Fibroblast of skin of back (primary cell): ENCODE measurements at places on chromosomes 7 and 10.

GRCh38 chr7:99953649-99954048, 22.2 kb downstream of the AZGP1 start:
- peak; percentile 6 for DNase-seq

DNA sequence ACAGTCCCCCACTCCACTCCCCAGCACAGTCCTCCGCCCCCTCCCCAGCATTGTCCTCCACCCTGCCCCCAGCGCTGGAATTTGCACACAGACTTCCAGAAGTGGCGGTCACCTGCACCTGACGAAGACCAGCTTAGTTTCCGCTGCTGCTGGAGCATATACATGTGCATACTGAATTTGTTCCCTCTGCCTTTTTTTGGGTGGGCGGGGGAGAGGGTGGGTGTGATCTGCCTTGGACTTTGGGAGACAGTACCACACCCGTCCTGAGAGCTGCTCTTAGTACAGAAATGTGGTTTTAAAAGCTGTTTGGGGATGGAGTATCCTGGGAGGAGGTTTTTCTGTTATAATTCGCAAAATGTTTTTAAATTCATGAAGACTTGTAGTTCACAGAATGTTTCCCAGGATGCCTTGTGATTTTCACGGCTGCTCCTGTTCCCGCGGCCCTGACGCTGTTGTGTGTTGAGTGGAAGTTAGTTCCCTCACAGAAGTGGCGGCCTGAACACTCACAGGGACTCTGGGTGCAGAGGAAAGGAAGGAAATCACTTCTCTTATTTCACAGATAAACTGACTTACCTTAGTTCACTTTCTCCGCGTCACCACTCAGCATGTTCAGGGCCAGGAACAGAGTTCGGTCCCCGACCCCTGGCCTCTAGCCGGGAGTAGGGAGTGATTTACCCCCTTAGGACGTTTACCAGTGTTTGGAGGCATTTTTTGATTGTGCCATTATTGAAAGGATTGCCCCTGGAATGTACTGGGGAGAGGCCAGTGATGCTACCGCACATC, 18.6 kb downstream of the PFKP start:
- DNase-seq: no peak

GRCh38 chr10:74851831-74852230, 25.4 kb downstream of the KAT6B start:
- no peak for DNase-seq

- DNase-seq: no peak
Observed at GRCh38 chr10:49474901-49475300, 64.0 kb downstream of the ERCC6 start.

DNA sequence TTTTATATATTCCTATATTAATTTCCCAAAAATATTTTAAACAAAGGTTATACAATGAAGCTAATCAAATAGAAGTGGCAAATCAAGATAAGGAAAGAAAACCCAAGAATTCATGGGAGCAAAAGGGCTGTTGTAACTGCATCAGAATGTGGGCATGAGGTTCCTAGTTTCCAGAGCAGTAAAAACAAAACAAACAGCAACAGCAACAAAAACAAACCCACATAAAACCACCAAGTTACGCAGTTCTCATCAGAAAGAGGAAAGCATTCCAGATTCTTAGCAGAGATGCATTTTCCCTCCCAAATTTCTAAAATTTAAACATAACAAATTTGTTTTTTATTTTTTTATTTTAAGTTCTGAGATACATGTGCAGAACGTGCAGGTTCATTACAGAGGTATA, 34.8 kb upstream of the MSMB start:
- no peak for DNase-seq

- no peak for DNase-seq
Observed at GRCh38 chr7:132028144-132028920, 471.9 kb upstream of the PODXL start.

GRCh38 chr10:21920633-21921032, 82.9 kb downstream of the DNAJC1 start:
- DNase-seq: no peak

DNA sequence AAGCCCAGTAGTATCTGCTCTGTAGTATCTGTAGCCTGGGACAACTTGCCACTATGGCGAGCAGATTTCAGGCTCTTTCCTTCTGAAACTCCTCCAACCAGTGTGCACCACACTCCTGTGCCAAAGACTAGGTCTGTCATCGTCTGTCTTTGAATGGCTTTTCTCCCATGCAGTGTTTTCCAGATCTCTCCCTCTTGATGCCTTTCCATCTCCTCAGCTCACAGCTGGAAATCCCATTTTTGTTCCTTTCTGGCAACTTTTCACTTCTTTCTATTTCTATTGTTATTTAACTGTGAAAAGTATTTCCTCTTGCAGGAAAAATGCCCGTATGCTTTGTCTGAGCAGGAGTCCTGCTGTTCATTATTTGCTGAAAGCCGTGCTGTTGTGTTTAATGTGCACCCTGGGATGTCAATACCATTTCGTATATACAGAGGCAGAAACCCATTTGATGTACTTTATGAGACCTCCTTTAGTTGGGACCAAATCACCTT, 373.7 kb downstream of the PHTF2 start:
- no peak for DNase-seq

DNA sequence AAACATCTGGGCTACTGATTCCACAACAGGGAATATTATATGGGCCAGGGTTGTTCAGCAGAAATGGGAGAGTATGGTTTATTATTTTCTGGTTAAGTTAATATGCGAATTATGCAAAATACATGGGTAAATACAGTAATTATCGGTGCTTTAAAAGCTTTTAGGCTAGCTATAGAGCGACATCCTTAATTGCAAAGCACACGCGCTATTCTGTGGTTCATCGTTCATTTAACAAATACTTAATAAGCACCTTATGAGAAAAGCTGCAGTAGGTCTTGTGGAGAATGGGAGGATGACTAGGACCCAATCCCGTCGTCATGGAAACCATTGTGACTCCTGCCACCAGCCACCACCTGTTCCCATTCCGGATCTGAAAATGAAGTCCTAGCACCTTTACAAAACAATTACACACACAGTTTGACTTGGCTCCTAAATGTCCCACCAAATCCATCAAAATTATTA, 623 bp upstream of the CEP41 start:
- no peak for DNase-seq

DNA sequence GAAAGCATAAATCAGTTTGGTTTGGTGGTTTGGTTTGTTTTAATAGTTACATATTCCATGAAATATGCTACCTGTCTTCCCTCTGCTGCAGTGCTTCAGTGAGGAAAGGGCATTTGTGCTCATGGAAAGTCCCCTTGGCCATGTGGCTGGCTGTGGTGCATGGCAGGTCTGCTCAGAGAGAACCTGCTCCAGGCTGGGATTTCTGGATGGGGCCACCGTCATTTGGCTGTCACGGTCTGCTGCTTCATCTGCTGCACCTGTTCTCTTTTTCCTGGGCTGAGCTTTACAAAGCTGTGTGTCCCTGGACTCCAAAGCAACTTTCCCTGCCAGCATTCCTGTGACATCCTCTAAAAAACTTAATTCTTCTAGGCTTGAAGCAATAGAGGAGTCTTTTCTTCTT, 8.9 kb downstream of the CDK14 start:
- DNase-seq: no peak

- no peak for DNase-seq
Observed at GRCh38 chr7:132521423-132521822, 54.8 kb downstream of the PLXNA4 start.

DNA sequence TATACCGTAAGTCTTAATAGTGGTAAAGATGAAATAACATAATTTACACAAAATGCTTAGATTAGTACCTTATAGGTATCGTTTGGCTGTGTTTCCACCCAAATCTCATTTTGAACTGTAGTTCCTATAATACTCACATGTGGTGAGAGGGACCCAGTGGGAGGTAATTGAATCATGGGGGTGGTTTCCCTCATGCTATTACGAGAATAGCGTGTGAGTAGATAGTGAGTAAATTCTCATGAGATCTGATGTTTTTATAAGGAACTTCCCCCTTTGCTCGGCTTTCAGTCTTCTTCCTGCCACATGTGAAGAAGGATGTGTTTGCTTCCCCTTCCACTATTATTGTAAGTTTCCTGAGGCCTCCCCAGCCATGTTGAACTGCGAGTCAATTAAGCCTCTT, 426.3 kb upstream of the POT1 start:
- peak; percentile 90 for DNase-seq

- DNase-seq: no peak
Observed at GRCh38 chr7:107012691-107013090, 31.8 kb upstream of the PRKAR2B start.

DNA sequence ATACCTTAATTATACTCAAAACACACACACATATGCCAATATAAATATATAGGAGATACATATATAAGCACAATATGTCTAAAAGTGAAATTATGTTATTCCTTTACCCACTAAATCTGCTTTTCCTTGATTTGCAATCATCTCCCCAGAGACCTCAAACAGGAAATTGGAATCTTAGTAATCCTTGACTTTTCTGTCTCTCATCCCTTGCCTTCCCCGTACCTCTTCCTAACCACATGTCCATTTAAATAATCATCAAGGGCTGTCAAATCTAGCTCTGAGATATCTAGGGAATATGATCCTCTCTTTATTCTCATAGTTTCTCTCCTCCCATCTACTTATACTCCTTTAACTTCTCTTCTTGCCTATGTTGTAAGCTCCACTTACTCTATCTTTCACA, 336.6 kb downstream of the HGF start:
- peak; percentile 9 for DNase-seq

DNA sequence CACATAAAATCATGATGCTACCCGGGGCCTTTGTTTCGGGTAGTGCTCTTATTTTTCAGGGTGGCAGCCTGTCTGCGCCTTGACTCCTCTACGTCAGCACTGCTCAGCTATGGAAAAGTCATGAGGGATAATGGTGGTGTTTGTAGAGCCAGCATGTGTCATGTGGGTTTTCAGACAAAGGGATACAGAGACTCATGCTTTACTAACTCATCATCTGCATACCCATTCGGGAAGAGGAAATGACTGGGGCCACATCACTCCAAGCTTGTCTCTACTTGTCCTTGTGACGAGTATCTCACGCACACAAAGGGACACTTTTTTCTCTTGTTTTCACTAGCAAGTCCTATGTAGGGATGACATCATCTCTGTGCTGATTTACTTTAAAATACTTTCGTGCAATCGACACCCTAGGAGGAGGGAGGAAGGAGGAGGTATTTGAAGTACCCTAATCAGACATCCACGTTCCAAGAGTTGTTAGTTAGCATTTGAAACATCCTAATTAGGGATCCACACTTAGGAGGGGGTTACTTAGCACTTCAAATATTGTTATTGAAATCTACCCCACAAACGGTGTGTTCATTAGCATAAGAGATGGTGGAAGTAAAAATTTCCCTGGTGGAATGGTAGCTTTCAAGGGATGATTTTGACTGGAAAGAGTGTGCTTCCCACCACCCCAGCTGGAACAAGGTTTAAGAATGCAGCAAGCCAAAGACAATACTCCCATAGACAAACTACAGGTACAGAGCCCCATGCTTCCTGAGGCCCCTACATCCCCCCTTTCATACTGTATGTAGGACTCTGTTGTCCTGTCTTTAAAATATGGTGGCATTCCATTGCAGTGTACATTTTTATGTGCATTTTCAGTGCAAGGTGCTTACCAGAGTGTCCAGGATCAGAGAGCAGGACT, 52.0 kb downstream of the THNSL1 start:
- DNase-seq: peak; percentile 92

DNA sequence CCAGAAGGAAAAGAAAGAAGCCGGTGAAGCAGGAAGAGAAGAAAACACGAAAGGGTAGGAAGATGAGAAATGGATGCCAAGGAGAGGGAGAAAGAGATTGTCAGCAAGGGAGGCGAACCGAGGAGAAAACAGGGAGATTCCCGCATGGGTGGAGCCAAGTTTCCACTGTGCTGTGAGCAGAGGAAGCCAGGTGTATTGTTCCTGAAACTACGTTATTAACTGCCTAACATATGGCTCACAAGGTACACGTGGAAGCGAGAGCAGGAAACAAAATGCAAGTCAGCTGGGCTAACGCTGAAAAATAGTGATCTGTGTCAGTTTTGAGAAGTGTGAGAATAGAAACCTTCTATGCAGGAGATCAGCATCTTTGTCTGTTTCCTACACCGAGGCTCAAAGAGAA, 20.4 kb upstream of the HIPK2 start:
- DNase-seq: no peak

GRCh38 chr10:133377818-133378250, 1.2 kb upstream of the PAOX start:
- DNase-seq: no peak

DNA sequence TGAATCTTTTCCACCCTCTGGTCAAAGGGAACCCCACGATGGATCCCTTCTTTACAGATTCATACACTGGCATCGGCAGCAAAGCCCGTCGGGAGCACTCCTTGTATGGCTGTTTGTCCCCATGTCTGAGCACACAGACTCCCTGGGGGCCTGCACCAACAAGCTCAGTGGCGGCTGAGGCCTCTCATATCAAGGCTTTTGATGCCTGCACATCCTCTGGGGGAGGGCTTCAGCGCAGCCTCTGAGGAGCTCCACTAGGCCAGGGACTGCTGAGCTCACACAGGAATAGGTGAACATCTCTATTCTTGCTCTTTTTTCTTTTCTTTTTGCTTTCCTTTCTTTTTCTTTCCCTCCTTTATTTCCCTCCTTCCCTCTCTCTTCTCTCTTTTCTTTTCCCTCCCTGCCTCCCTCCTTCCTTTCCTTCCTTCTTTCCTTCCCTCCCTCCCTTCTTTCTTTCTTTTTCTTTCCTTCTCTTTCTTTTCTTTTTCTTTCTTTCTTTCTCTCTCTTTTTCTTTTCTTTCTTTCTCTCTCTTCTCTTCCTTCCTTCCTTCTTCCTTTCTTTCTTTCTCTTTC, 174.6 kb downstream of the CCDC3 start:
- DNase-seq: no peak

GRCh38 chr7:17523813-17524739, 225.6 kb downstream of the AHR start:
- DNase-seq: no peak

DNA sequence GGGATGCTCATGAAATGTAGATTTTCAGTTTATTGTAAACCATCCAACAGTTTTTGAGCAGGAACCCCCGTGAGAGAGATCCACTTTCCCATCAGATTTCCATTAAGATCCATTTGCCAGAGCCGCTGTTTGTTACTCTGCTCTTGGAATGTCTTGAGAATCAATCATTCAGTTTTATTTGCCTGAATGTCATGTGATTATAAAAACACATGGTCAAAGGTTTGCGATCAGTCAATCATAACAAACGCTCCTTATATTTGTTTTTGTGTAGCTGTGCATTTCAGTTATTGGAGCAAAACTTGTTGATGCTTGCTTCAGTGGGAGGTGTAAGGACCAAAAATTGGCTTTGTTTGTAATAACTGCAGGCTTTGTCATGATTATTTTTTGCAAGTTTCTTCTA, 155.8 kb upstream of the RHOBTB1 start:
- no peak for DNase-seq
